ENCODE measurements at places on chromosomes 6 and 20.

GRCh38 chr6:51830666-51831065 is 256.7 kb downstream of the PKHD1 start:
- DNase-seq, result no peak

DNA sequence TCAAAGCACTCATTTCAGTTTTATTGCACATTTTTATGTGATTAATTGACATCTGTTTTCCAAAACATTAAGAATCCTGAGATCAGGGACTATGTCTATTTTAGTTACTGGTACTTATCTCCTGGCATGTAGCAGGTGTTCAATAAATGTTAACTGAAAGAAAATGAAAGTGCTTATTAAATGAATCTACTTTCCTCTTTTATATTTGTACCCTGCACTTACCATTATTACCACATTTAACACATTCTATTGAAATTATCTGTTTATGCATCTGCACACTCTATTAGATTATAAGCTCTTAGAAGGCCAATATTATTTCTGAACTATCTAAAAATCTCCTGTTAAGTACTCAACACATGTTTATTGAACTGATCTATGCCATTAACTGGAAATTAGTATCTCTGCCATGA is 131.9 kb downstream of the EPM2A start:
- DNase-seq, result no peak

DNA sequence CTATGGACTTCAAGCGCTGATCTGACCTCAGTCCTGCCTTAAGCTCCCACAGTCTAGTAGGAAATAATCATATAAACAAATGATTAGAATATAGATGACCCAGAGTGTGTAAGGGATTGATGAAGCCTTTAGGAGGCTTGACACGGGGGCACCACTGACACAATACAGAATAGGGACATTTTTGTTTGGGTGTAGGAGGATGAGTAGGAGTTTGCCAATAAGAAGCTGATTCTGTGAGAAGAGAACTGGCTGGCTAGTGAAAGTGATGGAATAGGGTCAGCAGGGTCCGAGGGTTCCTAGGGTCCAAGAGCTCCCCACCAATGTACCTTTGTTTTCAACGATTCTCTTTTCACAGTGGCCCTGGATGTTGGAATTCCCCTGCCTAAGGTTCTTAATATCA is 7.1 kb upstream of the BPIFB4 start:
- no peak for DNase-seq

- DNase-seq, result peak; percentile 87
Measured at GRCh38 chr6:32369660-32370059, 2.0 kb downstream of the TSBP1 start.

DNA sequence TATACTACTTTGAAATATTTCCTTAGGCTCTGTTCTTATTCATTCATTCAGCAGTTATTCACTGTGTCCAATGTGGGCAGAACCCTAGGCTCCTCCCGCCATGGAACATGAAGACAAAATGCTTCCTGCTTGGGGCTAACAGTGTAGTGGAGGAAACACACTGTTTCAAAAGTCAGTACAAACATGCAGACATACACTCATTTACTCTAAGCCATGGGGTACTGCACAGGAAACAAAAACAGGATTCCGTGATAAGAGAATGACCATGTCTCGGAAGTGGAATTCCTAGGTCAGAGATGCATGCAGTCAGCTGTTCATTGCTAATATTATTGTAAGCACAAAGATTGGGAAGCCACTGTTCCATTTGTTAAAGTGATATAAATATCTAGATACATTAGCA is 18.4 kb upstream of the FAM209A start:
- DNase-seq, result no peak

GRCh38 chr6:9086331-9086730 is 651.0 kb upstream of the SLC35B3 start:
- DNase-seq, result no peak

GRCh38 chr20:44176833-44177534 is 10.0 kb downstream of the JPH2 start:
- peak; percentile 94 for DNase-seq

DNA sequence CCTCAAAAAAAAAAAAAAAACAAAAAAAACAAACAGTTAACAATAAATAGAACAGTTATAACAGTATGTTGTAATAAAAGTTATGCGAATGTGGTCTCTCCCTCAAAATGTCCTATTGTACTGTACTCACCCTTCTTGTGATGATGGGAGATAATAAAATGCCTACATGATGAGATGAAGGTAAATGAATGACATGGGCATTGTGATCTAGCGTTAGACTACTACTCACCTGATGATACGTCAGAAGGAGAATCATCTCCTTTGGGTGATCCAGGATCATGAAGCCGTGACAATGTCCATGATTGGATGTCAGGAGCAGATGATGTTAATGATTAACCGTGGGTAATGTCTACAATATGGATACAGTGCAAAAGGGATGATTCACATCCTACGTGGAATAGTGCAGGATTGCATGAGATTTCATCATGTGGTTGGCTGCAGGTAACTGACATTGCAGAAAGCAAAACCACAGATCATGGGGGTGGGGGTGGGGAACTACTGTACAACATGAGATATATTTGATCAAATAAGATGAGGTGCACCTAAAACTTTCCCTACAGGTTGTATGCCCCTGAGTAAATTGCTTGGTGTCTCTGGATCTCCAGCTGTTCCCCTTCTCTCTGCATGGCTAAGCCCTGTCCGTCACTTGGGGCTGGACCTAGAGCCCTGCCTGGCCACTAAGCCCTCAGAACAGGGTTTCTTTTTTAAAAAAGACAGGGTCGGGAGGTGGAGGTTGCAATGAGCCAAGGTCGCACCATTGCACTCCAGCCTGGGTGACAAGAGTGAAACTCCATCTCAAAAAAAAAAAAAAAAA is 6.2 kb upstream of the RBCK1 start:
- peak; percentile 87 for DNase-seq

DNA sequence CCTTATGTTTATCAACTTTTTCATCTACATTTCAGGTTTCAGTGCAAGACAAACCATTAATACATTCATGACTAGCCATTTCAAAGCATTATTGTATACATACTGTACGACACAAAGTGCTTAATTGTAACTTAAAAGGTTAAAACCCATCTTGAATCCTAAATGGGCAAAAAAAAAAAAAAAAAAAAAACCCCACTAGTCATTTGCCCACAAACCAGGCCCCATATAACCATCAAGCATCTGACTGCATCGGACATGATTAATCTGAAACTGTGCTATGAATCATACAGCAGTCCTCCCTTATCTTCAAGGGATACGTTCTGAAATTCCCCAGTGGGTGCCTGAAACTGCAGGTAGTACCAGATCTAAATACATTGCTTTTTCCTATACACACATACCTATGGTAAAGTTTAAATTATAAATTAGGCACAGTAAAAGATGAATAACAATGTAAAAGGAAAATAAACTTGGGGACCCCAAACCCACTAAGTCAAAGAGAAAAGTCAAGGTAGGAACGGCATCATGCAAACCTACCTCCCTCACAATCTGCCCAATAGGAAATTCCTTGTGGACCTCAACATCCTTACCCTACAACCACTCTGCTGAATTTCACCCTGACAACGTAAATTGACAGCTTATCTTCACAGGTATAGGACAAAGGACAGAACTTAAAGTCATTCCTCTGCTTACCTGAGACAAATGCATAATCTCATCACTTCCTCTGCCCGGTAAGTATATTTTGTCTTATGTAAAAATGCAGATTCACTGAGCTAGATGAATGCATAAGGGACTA is 14.3 kb downstream of the B4GALT5 start:
- DNase-seq, result peak; percentile 90

GRCh38 chr6:30882204-30882758 is 2.0 kb upstream of the DDR1 start:
- no peak for DNase-seq

- DNase-seq, result no peak
Measured at GRCh38 chr20:37361336-37361735, 15.4 kb downstream of the SRC start.

DNA sequence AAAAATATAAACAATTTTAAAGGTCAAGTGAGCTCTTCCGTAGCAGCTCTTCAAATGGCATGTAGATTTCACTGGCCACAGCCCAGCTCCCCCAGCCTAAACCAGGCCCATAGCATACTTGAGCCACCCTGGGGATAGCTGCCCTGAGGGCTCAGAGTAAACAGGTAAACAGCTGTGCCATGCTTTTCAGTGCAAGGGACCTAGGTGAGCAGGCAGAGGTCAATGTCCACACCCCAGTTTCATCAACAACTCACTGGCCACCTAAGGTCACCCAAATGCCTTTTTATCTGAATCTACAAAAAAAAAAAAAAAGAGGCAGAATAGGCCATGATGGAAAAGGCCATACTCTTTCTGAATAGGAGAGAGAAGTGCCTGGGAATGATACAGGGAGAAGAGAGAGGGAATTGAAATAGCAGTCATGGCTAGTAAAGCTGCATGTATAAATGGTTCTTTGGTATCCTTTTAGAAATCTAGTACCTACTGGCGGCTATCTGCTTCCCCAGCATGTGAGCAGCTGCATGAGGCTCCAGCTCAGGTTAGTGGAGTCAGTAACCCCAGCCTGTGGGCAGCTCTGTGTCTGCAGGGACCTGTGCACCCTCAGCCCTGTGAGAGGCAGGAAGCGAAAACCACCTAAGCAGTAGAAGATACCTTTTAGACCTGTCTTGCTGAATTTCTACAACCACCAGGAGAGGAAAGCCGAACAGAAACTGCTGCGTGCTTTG is 77.0 kb downstream of the FOXA2 start:
- DNase-seq, result no peak

GRCh38 chr6:50093938-50094272 is 44.2 kb upstream of the DEFB112 start:
- no peak for DNase-seq

- peak; percentile 79 for DNase-seq
Measured at GRCh38 chr20:57061051-57061900, 205.2 kb downstream of the BMP7 start.
